ENCODE measurements at places on chromosomes 6 and 20.

DNA sequence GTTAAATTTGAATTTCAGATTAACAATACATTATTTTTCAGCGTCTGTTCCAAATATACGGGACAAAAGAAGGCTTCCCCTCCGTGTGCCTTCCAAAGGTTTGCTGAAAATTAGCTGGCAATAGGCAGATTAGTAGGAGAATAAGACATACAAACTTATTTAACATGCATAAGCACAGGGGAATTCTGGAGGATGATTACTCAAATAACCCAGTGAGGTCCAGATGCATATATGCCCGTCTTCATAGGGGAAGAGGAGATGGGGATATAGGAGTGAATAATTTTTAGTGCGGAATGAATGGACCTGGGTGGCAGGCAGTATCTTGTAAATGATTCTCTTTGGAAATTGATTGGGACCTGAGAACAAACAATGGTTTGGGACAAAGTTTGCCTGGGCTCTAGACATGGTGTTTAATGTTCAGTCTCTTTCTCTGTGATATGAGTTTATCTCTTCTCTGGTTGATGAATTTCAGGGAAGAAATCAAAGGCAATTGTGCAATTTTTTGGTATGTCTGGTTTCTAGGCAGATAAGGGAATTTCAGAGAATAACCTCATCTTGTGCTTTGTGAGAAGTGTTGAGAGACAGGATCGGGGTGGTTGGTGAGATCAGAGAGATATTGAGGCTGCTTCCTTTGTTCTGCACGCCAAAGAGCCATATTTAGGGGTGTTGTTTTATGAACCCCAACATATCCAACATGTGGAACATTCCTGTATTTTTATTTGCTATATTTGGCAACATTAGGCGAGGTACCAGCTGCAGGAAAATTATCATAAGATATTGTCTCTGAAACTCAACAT is 63.7 kb downstream of the MKKS start:
- no peak for DNase-seq
- no peak overlapping the region for H3K4me3 ChIP-seq
- H3K27me3 ChIP-seq, result no peaks in the 10 kb centered on the region

DNA sequence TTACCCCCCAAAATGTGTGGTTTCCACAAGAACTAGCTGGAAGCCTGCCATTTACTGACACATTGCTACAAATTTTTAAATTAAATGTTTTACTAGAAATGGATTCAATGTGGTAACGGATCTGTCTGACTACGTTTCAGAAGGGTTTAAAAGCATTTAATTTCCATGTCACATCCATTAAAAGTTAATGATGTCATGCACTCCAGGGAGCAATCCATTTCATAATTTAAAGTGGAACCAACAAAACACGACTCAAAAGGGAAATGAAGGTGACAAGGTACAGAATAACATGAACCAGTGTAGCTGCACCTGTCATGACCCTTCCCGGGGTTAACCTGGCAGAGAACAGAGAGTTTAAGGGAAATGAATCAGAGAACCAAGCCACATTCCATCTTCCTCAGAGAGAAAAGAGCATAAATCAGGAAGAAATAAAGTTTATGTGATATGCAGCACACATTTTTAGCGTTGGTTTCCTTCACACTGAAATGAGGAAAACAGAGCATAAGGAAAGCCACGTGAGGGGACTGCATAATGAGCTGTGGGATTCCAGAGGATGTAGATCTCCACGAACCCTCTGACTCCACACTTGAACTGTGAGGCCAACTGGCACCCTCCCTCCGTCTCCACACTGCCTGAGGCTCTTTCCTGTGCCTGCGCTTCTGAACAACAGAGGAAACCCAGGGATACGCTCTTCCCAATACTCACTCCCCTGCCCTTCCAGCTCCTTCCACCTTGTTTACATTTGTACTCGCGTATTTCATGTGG is 170.3 kb upstream of the AHI1 start:
- DNase-seq, result no peak
- no peaks in the 10 kb centered on the region for H3K27me3 ChIP-seq
- H3K36me3 ChIP-seq, result no peaks in the 10 kb centered on the region
- no peak overlapping the region for H3K27ac ChIP-seq
- H3K4me1 ChIP-seq, result no peaks in the 10 kb centered on the region

GRCh38 chr20:58864346-58864745 is 11.8 kb downstream of the GNAS start:
- no peaks in the 10 kb centered on the region for H3K4me1 ChIP-seq
- DNase-seq, result no peak
- no peaks in the 10 kb centered on the region for H3K36me3 ChIP-seq
- no peak overlapping the region for H3K4me3 ChIP-seq
- H3K27me3 ChIP-seq, result no peaks in the 10 kb centered on the region
- H3K27ac ChIP-seq, result no peak overlapping the region

DNA sequence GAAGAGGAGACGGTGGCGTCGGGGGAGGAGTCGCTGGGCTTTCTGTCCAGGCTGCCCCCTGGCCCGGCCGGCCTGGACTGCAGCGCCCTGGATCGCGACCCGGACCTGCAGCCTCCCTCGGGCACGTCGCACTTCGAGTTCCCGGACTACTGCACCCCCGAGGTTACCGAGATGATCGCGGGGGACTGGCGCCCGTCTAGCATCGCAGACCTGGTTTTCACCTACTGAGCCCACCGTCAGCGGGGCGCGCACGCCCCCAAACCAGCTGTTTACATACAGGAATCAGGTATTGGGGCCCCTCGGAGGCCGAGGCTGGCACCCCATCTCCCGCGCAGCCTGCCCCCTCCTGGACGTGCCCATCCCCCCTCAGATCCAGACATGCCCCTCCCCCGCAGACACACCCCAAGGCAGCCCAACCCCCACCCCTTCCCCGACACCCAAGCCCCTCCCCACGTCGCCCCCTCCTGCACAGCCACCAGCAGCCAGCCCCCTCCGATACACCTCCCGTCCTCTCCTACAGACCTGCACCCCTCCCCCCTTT is 1.4 kb downstream of the SOX12 start:
- no peaks in the 10 kb centered on the region for H3K36me3 ChIP-seq
- H3K4me3 ChIP-seq, result peak overlapping the region; percentile 41
- H3K4me1 ChIP-seq, result peaks cover 29% of the 10 kb centered on the region
- DNase-seq, result no peak
- no peak overlapping the region for H3K27ac ChIP-seq

GRCh38 chr6:22447249-22448196 is 121.8 kb upstream of the HDGFL1 start:
- H3K4me3 ChIP-seq, result no peak overlapping the region
- no peaks in the 10 kb centered on the region for H3K4me1 ChIP-seq
- no peaks in the 10 kb centered on the region for H3K27me3 ChIP-seq
- no peaks in the 10 kb centered on the region for H3K36me3 ChIP-seq

DNA sequence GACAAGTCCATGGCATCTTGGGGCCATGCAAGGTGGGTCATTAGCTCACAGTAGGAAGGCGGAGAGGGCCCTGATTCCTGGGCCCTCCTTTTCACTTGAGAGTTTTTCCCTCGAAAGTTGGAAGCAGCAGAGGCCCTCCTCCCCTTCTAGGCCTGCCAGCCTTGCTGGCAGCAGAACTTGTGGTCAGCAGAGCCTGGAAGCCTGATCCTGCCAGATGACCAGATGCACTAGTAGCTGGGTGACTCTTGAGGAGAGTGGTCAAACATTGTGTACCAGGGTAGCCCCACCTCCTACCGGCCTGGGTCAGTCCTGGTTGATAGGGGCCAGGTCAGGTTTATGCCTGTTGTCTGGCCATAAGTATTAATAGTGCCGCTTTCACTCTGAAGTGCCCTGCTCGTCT is 3.8 kb upstream of the HMGA1 start:
- no peak for DNase-seq
- no peaks in the 10 kb centered on the region for H3K27me3 ChIP-seq
- H3K4me1 ChIP-seq, result peaks cover 6% of the 10 kb centered on the region
- H3K36me3 ChIP-seq, result no peaks in the 10 kb centered on the region

- H3K4me1 ChIP-seq, result peaks cover 44% of the 10 kb centered on the region
- no peaks in the 10 kb centered on the region for H3K27me3 ChIP-seq
- peak; percentile 38 for DNase-seq
- no peaks in the 10 kb centered on the region for H3K36me3 ChIP-seq
- peak overlapping the region; percentile 23 for H3K27ac ChIP-seq
Observed at GRCh38 chr6:38876475-38876874, 161.4 kb downstream of the DNAH8 start.

GRCh38 chr20:49868538-49868937 is 46.8 kb downstream of the SPATA2 start:
- no peaks in the 10 kb centered on the region for H3K27me3 ChIP-seq
- no peak overlapping the region for H3K27ac ChIP-seq
- peaks cover 33% of the 10 kb centered on the region for H3K36me3 ChIP-seq
- no peak overlapping the region for H3K4me3 ChIP-seq
- DNase-seq, result no peak

DNA sequence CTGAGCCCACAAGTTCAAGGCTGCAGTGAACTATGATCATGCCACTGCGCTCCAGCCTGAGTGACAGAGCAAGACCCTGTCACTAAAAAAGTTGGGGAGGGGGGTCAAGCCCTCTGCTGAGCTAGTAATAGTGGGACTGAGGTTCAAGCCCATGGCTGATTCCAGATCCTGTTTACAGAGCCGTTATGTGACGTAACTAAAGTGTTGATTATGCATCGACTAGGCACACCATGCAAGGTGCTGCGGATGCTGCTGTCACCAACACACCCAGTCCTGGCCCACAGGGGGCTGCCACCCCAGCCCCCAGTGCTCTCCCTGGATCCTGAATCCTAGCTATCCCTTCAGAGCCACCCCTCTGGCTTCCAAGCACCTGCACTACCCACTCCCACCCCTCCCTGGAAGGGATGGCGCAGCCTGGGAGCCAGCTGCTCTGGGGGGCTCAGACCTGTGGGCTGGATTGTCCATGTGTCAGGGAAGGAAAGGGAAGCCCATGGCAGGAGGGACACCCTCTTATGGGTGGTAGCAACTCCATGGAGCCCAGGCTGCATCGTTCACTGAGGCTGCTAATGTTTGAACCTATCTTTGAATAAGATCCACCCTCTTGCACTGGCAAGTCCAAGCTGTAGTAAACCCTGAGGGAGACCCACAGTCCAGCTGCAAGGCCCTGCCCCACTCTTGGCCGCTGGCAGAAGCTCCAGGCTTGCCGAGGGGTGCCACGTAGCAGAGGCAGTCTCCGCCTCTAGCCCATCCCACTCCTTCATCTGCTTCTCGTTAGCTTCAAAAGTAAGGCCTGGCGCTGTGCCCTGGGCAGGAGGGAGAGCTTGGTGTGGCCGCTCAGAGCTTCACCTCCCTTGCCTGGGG is 95.0 kb downstream of the SNX5 start:
- H3K4me3 ChIP-seq, result no peak overlapping the region
- H3K4me1 ChIP-seq, result peaks cover 3% of the 10 kb centered on the region
- no peak for DNase-seq
- no peaks in the 10 kb centered on the region for H3K36me3 ChIP-seq
- H3K27me3 ChIP-seq, result no peaks in the 10 kb centered on the region

DNA sequence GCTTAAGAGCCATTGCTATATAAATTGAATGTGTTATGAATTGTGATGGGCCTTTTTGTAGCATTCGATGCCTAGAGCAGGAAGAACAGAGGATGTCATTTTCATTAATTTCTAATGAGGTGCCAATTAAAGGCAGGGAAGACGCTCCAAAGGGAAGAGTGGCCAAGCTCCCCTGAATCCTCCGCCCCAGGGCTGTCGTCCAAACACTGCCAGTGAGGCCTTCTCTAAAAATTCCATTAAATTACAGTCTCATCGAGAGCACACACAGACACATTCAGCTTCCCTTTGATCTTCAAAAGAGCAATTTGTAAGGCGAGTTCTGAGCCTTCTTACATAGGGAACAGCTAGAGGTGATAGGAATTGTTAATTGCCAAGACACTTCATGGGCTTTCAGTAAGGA is 300.0 kb downstream of the ZFAND3 start:
- no peaks in the 10 kb centered on the region for H3K4me1 ChIP-seq
- H3K27me3 ChIP-seq, result no peaks in the 10 kb centered on the region
- no peak overlapping the region for H3K27ac ChIP-seq

GRCh38 chr6:139628270-139628669 is 253.8 kb upstream of the CITED2 start:
- peaks cover 10% of the 10 kb centered on the region for H3K4me1 ChIP-seq
- H3K27ac ChIP-seq, result no peak overlapping the region
- no peak for DNase-seq
- no peaks in the 10 kb centered on the region for H3K36me3 ChIP-seq
- H3K4me3 ChIP-seq, result no peak overlapping the region

- peaks cover 40% of the 10 kb centered on the region for H3K36me3 ChIP-seq
- H3K27me3 ChIP-seq, result no peaks in the 10 kb centered on the region
- H3K4me3 ChIP-seq, result no peak overlapping the region
- H3K4me1 ChIP-seq, result no peaks in the 10 kb centered on the region
- H3K27ac ChIP-seq, result no peak overlapping the region
Observed at GRCh38 chr6:44428682-44429081, 41.2 kb downstream of the CDC5L start.

DNA sequence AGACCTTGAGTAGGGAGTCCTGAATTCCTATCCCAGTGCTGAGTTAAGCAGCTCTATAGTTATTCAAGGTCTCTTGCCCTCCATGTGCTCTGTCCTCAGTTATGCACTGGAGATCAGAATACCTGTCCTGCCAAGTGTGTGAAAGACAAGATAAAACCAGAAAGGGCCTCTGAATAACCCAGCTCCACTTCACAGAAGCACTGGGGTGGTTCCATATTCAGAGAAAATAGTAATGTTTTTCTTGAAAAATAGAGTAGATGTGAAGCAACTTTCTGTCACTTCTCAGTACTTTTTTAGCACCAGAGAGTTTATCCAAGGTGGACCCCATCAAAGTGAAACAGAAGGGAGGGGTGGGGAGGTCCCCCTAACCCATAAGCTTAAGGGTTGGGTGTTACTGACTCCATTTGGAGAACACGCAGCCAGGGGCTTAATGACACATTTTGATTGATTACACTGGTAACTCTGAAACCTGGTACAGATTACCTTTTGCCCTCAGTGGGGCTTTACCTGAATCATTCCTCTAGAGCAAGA is 509.8 kb upstream of the JARID2 start:
- no peak overlapping the region for H3K27ac ChIP-seq
- H3K27me3 ChIP-seq, result no peaks in the 10 kb centered on the region
- no peak for DNase-seq
- peaks cover 52% of the 10 kb centered on the region for H3K4me1 ChIP-seq
- no peaks in the 10 kb centered on the region for H3K36me3 ChIP-seq
- no peak overlapping the region for H3K4me3 ChIP-seq
